ENCODE measurements at places on chromosomes 3 and 15. TPM values are rescaled to one million over a fixed set of nuclear protein-coding genes. Genes with fewer than 3 reads are reported as not detected.

Gene EIF4A2
- 397 TPM for polyA plus RNA-seq

Gene MB21D2
- 1.1 TPM for polyA plus RNA-seq

Gene MRPL47
- polyA plus RNA-seq: 42.3 TPM

Gene RLBP1
- not detected for polyA plus RNA-seq

Gene EDEM1
- polyA plus RNA-seq: 12.2 TPM

Gene DHX30
- 31.9 TPM for polyA plus RNA-seq

- peak overlapping the region; percentile 95 for H3K27ac ChIP-seq
- no peak for DNase-seq
- no peaks in the 10 kb centered on the region for H3K27me3 ChIP-seq
- peaks cover 32% of the 10 kb centered on the region for H3K4me1 ChIP-seq
- peak overlapping the region; percentile 94 for H3K4me3 ChIP-seq
Observed at GRCh38 chr3:186782542-186783057, 777 bp upstream of the EIF4A2 start.

GRCh38 chr3:1056744-1057143, 36.1 kb upstream of the CNTN6 start:
- no peaks in the 10 kb centered on the region for H3K36me3 ChIP-seq
- DNase-seq: no peak
- no peak overlapping the region for H3K4me3 ChIP-seq
- H3K27me3 ChIP-seq: no peaks in the 10 kb centered on the region
- H3K4me1 ChIP-seq: peaks cover 5% of the 10 kb centered on the region
- no peak overlapping the region for H3K27ac ChIP-seq

GRCh38 chr15:98240303-98240702, 279.8 kb downstream of the ARRDC4 start:
- H3K27me3 ChIP-seq: no peaks in the 10 kb centered on the region
- no peak overlapping the region for H3K4me3 ChIP-seq
- no peak overlapping the region for H3K27ac ChIP-seq
- no peak for DNase-seq
- H3K4me1 ChIP-seq: no peaks in the 10 kb centered on the region

DNA sequence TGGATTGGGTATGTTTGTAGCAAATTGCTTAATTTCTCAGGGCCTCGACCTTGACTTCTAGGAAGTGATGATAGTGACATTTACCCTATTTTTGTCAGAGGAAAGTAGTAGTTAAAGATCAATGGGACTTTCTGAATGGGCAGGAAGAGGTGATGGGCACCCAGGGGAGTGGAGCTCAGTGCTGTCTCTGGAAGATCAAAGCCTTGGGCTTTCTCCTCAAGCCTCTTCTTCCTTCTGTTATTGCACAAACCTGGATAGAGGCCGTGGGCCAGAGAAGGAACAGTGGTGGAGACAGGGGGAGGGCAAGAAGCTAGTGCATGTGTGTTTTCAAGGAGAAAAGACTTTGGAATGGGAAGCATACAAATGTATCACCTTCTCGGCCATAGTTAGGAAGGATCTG, 44.9 kb upstream of the EOMES start:
- H3K36me3 ChIP-seq: no peaks in the 10 kb centered on the region
- no peak overlapping the region for H3K27ac ChIP-seq
- no peak for DNase-seq
- H3K4me1 ChIP-seq: no peaks in the 10 kb centered on the region
- no peaks in the 10 kb centered on the region for H3K27me3 ChIP-seq

- H3K27me3 ChIP-seq: no peaks in the 10 kb centered on the region
- H3K4me3 ChIP-seq: no peak overlapping the region
- no peaks in the 10 kb centered on the region for H3K4me1 ChIP-seq
- H3K27ac ChIP-seq: no peak overlapping the region
- no peak for DNase-seq
Observed at GRCh38 chr3:33980252-33980651, 181.8 kb downstream of the PDCD6IP start.

DNA sequence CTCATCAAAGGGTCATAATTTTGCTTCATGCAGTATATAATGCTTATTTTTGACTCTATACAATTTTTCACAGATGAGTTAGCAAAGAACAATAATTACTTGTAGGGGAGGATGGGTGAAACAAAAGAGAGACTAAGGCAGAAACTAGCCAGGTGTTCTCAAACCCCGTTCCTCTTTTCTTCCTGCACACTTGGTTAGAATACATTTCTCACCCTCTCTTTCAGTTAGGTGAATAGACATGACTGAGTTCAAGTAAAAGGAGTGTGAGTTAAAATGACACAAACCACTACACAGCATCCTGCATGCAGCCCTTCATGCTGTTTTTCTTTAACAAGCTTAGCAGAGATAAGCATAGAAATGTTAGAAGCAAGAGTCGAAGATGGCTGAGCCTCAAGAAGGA, 922.2 kb downstream of the TBL1XR1 start:
- H3K4me1 ChIP-seq: no peaks in the 10 kb centered on the region
- no peaks in the 10 kb centered on the region for H3K27me3 ChIP-seq
- no peaks in the 10 kb centered on the region for H3K36me3 ChIP-seq
- no peak overlapping the region for H3K27ac ChIP-seq
- DNase-seq: no peak

DNA sequence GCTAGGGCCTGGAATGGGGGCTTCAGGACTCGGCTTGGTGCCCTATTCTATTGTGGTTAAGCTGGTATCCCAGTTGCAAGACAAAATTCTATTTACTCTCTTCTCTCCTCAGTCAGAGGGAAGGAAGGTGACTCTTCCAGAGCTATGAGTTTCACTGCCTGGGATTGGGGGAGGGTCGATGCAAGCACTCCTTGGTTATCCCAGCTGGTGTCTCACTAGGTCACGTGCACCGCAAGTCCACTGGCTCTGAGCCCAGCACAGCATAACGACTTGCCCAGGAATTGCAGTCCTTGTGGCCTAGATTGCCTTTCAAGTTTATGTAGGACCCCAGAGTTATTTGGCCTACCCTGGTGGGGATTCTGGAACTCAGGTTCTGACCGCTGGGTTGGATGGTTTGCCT, 958.8 kb downstream of the IGSF11 start:
- no peaks in the 10 kb centered on the region for H3K36me3 ChIP-seq
- H3K4me1 ChIP-seq: no peaks in the 10 kb centered on the region
- no peak overlapping the region for H3K27ac ChIP-seq
- H3K4me3 ChIP-seq: no peak overlapping the region
- no peaks in the 10 kb centered on the region for H3K27me3 ChIP-seq

DNA sequence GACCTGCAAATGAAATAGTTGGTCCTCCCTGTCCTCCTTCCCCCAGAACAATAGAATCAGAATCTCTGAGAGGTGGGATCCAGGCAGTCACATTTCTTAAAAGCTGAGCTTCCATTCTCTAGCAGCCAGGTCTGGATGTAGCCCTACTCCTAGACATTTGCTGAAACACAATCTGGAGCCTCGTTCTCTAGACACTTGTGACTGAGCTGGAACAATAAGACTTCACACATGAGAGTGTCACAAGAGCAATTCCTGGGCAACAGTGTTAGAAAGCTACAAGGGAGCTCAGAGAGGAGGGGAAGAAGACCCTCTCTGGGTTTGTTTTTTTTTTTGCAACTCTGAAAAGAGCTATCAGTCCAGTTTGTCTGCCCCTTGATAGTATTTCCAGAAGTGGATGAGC, 14.5 kb downstream of the CORO2B start:
- H3K27ac ChIP-seq: no peak overlapping the region
- no peaks in the 10 kb centered on the region for H3K27me3 ChIP-seq
- no peaks in the 10 kb centered on the region for H3K36me3 ChIP-seq

GRCh38 chr3:189389346-189389745, 217.6 kb downstream of the TPRG1 start:
- DNase-seq: no peak
- no peaks in the 10 kb centered on the region for H3K36me3 ChIP-seq
- no peaks in the 10 kb centered on the region for H3K27me3 ChIP-seq

GRCh38 chr3:121958801-121959200, 63.2 kb downstream of the ILDR1 start:
- no peak overlapping the region for H3K4me3 ChIP-seq
- H3K27ac ChIP-seq: no peak overlapping the region
- no peak for DNase-seq
- peaks cover 8% of the 10 kb centered on the region for H3K4me1 ChIP-seq
- H3K27me3 ChIP-seq: no peaks in the 10 kb centered on the region

DNA sequence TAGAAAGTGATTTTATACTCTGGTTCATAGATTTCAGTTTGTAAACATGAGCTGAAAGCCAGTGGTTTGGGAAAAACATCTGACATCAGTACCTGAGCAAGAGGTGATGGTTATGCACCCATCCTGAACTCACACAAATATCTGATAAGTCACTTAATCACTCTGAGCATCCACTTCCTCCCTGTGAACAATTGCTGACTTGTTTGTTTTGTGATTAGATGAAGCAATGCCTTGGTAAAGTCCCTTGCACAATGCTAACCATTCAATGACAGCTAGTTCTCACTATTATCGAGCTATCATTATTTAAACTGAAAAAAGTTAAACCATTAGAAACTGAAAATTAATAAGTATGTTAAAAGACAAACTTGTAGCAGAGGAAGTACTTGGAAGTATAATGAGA, 303.0 kb downstream of the PLOD2 start:
- H3K27me3 ChIP-seq: no peaks in the 10 kb centered on the region
- H3K36me3 ChIP-seq: no peaks in the 10 kb centered on the region
- no peak overlapping the region for H3K4me3 ChIP-seq
- no peak overlapping the region for H3K27ac ChIP-seq

- no peaks in the 10 kb centered on the region for H3K27me3 ChIP-seq
- H3K27ac ChIP-seq: no peak overlapping the region
- no peak for DNase-seq
- H3K4me3 ChIP-seq: no peak overlapping the region
- peaks cover 26% of the 10 kb centered on the region for H3K36me3 ChIP-seq
- no peaks in the 10 kb centered on the region for H3K4me1 ChIP-seq
Observed at GRCh38 chr15:57091636-57092035, 173.2 kb downstream of the TCF12 start.

- H3K36me3 ChIP-seq: no peaks in the 10 kb centered on the region
Observed at GRCh38 chr3:110767156-110767555, 304.5 kb upstream of the NECTIN3 start.

GRCh38 chr3:32577581-32578556, 7.2 kb upstream of the DYNC1LI1 start:
- H3K4me1 ChIP-seq: peaks cover 18% of the 10 kb centered on the region
- no peak for DNase-seq
- no peaks in the 10 kb centered on the region for H3K36me3 ChIP-seq
- no peak overlapping the region for H3K4me3 ChIP-seq

GRCh38 chr3:177811112-177811511, 613.8 kb upstream of the TBL1XR1 start:
- H3K36me3 ChIP-seq: no peaks in the 10 kb centered on the region
- DNase-seq: no peak
- H3K27me3 ChIP-seq: no peaks in the 10 kb centered on the region
- peaks cover 11% of the 10 kb centered on the region for H3K4me1 ChIP-seq

GRCh38 chr3:11385326-11385725, 113.1 kb downstream of the ATG7 start:
- H3K27me3 ChIP-seq: no peaks in the 10 kb centered on the region
- peaks cover 8% of the 10 kb centered on the region for H3K36me3 ChIP-seq
- DNase-seq: no peak
- H3K4me3 ChIP-seq: no peak overlapping the region
- H3K27ac ChIP-seq: no peak overlapping the region

DNA sequence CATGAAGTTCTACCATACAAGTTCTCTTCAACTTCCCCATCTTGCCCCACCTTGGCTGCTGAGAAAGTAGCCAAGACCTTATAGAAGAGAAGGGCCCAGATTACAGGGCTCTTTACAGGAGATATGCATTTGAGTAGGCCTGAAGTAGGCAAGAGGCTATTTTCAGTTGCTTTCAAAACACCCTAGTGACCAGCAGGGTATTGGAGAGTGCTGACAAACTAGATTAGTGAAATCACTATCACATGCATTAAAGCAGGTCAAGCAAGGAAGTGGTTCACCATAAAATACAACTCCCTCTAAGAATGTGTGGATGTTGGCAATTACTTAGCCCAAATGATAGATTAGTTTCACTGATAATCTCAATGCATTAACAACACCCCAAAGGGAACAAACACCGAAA, 2.7 kb upstream of the LZTFL1 start:
- no peak overlapping the region for H3K4me3 ChIP-seq
- no peak for DNase-seq
- peaks cover 13% of the 10 kb centered on the region for H3K4me1 ChIP-seq
- no peaks in the 10 kb centered on the region for H3K27me3 ChIP-seq
- H3K36me3 ChIP-seq: no peaks in the 10 kb centered on the region
- H3K27ac ChIP-seq: no peak overlapping the region

DNA sequence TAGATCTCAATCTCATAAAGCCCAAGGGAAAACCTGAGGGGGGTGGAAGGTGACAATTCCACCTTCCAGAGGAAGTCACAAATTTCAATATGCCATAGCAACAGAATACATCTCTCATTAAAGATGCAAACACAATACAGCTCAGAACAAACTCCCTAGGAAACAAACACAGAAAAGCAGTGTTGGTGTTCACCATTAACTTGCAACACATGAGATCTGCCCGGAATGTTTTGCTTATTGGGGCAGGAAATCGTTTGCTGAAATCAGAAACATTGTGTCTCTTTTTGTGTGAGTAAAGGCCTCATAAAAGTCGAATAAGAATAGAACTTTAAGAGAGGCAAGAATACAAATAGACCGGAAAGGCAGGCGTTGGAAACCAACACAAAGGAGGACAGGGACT, 5.8 kb upstream of the RYR3 start:
- H3K4me1 ChIP-seq: no peaks in the 10 kb centered on the region
- peaks cover 3% of the 10 kb centered on the region for H3K27me3 ChIP-seq
- H3K4me3 ChIP-seq: no peak overlapping the region

DNA sequence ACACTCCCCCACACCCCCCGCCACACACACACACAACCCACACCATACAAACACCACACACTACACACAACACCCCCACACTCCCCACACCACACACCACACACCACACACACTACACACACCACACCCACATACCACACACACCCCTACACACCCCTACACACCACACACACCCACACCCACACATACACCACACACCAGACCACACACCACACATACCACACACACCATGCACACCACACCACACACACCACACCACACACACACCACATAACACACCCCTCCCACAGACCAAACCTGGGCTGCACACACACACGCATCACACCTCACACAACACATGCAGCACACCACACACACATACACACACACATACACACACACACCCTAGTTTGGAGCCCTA, 1.8 kb upstream of the RASGRF1 start:
- H3K4me1 ChIP-seq: peaks cover 15% of the 10 kb centered on the region
- H3K36me3 ChIP-seq: no peaks in the 10 kb centered on the region
- H3K27ac ChIP-seq: no peak overlapping the region

All from spleen (tissue), 13 donors.